NCI-H146 (cell line): ENCODE measurements at places on chromosomes 5 and 9.

DNA sequence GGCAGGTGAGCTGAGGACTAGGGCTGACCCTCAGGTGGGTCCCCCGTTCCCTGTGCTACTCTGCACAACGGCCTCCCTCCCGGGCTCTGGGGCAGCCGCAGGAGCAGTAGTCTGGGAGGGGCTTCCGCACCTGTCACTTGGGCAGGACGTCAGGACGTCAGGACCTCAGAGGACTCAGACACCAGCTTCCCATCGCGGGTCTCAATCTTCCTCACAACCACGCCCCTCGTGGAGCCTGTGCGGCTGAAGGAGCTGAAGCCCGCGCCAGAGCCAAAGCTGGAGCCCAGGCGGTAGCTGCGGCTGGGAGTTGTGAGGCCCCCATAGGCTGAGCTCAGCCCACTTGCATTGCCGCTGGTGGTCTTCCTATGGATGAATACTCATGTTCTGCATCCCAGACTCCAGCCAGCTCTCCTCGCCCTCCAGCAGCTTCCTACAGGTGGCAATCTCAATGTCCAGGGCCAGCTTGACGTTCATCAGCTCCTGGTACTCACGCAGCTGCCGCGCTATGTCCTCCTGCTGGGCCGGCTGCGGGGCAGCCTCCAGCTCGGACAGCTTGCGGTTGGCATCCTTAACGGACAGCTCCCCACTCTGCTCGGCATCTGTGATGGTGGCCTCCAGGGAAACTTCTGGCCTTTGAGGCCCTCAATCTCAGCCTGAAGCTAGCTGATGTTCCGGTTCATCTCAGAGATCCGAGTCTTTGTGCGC lies 381.4 kb upstream of the RGMB start:
- no peak for DNase-seq

DNA sequence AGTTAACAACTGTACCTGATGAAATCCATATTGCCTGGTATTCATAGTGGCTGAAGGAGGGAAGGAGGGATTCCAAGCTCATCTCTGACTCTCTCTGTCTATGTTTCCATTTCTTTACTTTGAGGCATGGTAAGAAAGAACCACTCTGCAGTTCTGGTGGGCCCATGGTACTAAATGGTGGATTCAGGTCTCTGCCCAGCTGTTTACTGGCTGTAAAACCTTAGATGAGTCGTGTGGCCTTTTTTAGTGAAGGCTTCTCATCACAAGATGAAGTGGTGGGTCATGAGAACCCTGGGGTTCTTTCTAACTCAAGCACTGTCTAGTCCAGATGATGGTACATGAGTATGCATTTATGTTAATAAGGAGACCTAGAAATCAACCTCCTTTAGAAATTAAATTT lies 49.7 kb downstream of the ZNF366 start:
- DNase-seq = no peak

DNA sequence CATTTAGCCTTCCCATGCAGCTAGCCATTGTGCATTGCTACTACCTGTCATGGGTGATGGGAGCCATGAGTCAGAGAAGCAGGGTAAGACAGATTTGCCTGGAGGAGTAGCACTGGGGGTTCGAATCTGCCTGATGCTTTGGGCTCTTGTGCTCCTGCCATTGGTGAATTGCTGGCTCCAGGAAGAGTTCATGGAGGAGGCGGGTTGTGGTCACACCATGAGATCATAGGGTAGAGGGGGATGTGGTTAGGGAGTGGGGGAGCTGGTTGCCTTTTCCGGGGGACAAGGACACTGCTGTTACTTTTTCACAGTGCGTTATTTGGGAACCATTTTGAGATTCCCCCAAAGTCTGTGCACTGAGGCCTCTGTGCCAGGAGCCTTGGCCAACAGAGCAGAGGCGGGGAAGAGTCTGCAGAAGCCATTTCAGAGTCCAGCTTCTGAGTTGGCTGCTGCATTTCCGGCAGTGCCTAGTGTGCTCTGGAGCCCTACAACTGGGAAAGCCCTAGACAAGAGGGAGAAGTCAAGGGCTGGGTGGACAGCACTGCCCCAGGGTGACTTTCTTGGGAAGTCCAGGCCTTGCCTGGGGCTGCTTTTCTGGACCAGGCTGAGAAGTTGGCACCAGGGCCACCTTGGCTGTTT lies 6.2 kb downstream of the ANGPTL2 start:
- no peak for DNase-seq

DNA sequence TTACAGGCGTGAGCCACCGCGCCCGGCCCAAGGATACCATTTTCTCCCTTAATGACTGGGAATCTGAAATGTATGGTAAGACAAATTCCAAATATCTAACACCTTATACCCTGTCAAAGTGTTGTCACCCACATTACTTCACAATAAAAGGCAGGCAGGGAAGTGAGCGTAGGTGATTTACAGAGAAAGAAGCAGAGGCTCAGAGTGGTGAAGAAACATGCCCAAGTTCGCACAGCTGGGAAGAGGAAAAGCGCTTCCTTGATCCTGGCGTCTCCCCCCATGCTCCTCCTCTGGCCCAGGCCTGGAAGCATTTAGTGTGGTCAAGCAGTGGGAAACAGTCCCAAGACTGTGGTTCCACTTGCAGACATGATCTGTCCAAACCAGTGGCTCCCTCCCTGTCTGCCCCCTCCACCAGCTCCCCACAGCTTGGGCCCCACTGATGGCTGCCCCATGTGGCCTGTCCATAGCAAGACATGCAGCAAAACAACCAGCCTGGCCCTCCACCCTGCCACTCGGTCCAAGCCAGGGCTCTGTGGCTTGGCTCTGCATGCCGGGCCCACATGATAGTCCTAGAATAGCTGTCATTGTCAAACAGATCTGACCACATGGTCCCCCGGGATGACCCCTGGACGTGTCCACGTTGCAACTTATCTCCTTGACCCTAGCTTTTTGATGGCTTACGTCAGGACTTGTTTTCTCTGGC lies 107.2 kb downstream of the TTLL11 start:
- DNase-seq = no peak

DNA sequence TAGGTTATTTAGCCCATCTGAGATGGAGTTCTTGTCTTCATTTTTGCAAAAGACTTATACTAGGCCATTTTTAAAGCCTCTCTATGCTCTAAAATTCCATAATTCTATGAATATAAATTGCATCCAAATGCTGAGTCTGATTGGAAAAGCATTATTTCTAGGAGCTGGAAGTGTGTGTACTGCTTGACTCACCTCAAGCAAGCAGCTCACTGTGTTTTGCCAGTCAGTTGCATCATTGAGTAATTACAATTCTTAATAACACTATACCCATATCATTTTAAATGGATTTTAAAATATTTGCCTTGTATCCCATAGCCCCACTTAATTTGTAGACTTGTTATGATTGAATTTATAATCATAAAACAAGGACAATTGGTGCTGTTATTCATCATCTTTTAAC lies 161.0 kb downstream of the PAM start:
- DNase-seq = no peak

DNA sequence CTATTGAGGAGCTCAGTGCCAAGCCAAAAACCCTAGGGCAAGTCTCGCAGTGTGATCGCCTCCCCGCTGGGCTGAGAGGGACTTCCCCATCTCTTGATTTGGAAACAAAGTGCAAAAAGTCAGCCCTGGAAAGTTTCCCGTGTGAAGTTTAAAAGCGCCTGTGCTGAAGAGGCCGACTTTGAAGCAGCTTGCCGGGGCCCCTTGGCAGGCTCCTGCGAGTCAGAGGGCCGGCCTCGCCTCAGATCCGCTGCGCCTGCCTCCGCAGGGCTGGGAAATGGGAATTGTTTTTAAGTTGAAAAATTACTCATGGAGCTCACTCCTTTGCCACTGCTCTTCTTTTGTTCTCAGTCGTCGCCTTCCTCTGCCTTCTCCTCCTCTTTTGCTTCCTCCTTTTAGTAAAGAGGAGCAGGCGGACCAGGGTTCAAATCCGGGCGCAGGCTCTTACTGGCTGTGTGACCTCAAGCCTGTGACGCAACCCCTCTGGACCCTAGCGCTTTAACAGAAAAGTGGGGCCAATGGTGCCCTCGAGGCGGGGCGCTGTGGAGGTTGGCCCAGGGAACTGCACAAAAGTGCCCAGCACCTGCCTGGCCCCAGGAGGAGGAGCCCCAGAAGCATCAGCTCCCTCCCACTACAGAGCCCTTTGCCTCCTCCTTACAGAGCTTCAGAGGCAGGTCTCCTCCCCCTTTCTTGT lies 14.7 kb upstream of the LHX2 start:
- DNase-seq = no peak

- no peak for DNase-seq
Observed at GRCh38 chr5:180499684-180500083, 5.5 kb downstream of the CNOT6 start.

DNA sequence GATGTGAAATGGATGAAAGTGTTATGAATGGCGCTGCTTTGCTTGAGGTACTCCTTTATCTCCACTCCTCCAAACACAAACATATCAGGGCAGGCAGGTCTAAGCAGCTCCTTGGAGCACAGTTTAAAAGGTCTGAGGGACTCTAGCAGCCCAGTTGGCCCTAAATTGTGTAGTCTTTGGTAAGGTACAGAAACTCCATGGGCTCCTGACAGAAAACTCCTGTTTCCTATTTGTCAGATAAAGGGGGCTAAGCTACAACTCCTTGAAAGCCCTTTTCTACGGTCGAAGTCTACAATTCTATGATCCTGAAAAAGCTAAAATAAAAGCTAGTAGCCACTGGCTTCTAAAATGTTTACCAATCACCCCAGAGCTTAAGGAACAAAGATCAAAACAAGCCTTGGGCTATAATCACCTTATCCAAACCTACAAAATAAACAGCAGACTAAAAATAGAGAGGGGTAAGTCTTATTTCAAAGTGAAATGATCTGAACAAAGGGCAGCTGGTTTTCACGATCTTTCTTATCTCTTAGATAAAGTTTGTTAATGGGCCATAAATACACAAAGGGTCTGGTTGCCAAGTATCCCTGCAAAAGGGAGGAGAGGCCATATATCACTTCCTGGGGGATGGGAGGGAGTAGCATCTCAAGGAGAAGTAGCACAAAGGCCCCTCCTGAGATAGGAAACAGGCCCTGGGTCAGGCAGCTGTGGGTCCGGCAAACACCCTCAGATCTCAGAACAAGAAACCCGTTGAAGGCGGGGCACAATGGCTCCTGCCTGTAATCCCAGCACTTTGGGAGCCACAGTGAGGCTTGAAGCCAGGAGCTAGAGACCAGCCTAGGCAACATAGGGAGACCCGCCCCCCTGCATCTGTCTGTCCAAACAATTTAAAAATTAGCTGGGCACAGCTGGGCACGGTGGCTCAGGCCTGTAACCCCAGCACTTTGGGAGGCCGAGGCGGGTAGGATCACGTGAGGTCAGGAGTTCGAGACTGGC lies 28.3 kb upstream of the DENND4C start:
- peak; percentile 92 for DNase-seq

- DNase-seq = no peak
Observed at GRCh38 chr5:127320032-127320965, 29.7 kb downstream of the MEGF10 start.

- DNase-seq = no peak
Observed at GRCh38 chr9:130927338-130927737, 11.7 kb downstream of the FIBCD1 start.
